ENCODE measurements at places on chromosomes 1 and 21. TPM values are rescaled to one million over a fixed set of nuclear protein-coding genes. Genes with fewer than 3 reads are reported as not detected.

CLDN17 gene
- total RNA-seq = not detected

PAX7 gene
- total RNA-seq = 0.05 TPM

- no peak for DNase-seq
Observed at GRCh38 chr21:25094695-25095094, 512.6 kb downstream of the MRPL39 start.

GRCh38 chr21:31107871-31108270 lies 69.6 kb upstream of the KRTAP19-8 start:
- DNase-seq = no peak

GRCh38 chr21:42525029-42525581 lies 11.5 kb downstream of the SLC37A1 start:
- no peak for DNase-seq

DNA sequence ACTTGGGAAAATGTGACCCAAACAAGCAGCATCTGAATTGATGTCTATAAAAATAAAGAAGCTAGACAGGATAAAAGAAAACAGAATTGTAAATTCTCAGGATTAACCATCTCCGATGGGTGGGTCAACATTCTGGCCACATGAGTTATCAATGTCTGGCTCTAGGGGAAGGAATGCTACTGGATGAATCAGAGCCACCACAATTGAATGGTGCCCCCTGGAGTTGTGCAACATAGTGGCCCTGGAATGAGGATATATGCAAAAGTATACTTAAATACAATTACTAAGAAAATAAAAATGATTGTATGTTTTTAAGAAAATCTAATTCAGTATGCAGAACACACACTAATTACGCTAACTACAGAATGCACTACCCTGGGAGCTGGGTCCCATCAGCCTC lies 185.6 kb downstream of the TGFBR3 start:
- DNase-seq = no peak

GRCh38 chr21:15397258-15397657 lies 332.5 kb upstream of the NRIP1 start:
- DNase-seq = no peak

- no peak for DNase-seq
Observed at GRCh38 chr1:119541389-119541788, 34.4 kb downstream of the HSD3B1 start.

GRCh38 chr1:227434808-227435444 lies 116.6 kb upstream of the CDC42BPA start:
- no peak for DNase-seq

DNA sequence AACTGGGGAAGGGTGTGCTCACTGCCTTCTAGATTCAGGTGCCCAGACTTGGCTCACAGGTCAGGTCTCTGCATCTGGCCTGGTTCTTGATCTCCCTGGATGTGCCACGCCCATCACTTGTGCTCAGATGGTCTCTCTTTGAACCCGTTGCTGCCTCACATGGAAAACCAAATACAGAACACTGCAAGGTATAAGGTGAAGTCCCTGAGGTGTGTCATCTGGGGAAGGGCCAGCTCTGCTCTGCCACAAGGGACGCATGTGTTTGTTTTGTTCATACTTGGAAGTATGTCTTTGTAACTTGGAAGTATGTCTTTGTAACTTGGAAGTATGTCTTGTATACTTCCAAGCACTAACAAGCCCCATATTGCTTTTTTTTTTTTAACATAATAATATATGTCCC lies 13.4 kb upstream of the CRNN start:
- DNase-seq = no peak

- no peak for DNase-seq
Observed at GRCh38 chr1:221148660-221149059, 269.4 kb downstream of the HLX start.
